ENCODE measurements at places on chromosomes 11 and 22.

DNA sequence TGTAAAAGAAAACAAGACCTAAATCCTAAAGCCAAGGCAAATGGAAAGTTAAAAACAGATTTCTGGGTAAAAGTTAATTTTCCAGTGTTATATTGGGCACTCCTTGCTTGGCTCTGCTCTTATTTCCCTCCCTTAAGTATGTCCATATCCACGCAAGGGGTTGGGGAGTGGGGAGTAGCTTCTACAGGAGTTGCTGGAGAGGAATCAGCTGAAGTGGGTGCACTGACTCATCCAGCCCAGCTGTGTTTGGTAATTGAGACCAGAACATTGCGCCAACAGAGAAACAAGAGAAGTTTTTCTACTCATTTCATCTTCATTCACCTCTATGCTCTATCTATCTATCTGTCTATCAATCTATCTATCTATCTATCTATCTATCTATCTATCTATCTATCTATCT, 298.4 kb upstream of the PDGFD start:
- peak; percentile 5 for DNase-seq

GRCh38 chr11:123122341-123122740, 60.4 kb upstream of the HSPA8 start:
- peak; percentile 72 for DNase-seq

DNA sequence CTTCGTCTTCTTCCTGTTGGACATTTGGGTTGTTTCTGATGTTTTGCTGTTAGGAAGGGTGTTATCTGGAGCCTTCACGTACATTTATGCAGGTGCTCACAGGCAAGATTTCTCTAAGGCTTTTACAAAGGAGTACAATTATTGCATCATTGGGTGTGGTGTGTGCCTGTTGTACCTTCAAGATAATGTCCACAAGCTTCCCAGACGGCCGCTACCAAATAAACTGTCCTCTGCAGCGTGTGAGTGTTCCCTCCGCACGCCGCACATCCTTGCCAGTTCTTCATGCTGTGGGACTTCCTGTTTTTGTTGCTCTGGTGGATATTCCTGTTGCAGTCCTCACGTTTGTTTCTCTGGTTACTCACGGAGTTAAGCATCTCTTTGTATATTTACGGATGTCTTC, 133.3 kb downstream of the TBC1D22A start:
- no peak for DNase-seq

DNA sequence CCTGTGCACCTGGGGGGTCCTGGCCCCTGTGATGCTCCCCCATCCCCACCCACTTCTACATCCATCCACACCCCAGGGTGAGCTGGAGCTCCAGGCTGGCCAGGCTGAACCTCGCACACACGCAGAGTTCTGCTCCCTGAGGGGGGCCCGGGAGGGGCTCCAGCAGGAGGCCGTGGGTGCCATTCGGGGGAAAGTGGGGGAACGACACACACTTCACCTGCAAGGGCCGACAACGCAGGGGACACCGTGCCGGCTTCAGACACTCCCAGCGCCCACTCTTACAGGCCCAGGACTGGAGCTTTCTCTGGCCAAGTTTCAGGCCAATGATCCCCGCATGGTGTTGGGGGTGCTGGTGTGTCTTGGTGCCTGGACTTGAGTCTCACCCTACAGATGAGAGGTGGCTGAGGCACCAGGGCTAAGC, 20.0 kb upstream of the TALDO1 start:
- DNase-seq = no peak

- no peak for DNase-seq
Measured at GRCh38 chr22:36937319-36938027, 24.0 kb downstream of the CSF2RB start.

GRCh38 chr11:78253797-78254196, 65.1 kb downstream of the USP35 start:
- DNase-seq = peak; percentile 34

DNA sequence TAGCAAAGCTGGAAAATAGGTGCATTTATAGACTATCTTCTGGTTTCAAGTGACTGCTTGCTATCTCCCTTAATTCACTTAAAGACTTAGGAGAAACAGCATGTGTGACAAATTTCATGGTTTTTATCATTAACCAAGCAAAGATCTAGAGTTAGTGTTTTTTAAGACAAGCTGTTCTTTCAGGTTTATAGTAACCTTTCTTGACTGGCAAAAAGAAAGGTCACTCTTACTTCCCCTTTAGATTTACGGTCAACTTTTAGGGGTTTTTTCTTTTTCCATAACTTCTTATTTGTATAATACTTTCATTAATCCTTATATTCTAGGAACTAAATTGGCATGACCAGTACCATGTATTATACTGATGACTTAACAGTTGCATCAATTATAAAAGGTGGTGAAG, 46.6 kb downstream of the KDM2A start:
- DNase-seq = no peak

- no peak for DNase-seq
Measured at GRCh38 chr11:35171226-35171625, 32.3 kb downstream of the CD44 start.

GRCh38 chr11:107591378-107592230, 657 bp downstream of the ELMOD1 start:
- peak; percentile 19 for DNase-seq

GRCh38 chr11:109894242-109894641, 198.9 kb upstream of the ZC3H12C start:
- DNase-seq = no peak

DNA sequence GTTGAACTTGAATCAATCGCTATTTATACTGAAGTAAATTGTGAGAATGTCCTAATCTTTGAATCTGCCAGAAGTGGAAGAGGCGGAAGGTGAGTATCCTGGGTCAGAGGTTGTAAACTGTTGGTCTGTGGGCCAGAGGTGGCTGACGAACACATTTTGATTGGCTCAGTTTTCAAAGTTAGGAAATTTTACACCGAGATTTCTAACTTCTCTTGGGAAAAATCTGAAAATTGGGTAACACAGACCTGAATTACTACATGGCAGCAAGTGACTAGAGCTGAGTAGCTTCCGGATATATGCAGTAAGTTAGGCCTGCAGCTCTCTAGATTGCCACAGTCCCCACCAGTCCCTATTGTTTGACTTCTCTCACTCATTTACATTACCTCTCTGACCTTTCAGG, 56.8 kb upstream of the ALKBH3 start:
- no peak for DNase-seq

GRCh38 chr11:88360141-88360540, 22.6 kb upstream of the CTSC start:
- DNase-seq = peak; percentile 59

GRCh38 chr22:32932176-32932575, 126.0 kb downstream of the SYN3 start:
- peak; percentile 84 for DNase-seq

GRCh38 chr11:93192163-93192562, 5.6 kb downstream of the SLC36A4 start:
- DNase-seq = no peak

Measured in renal cortical epithelial cell (primary cell).